Naive thymus-derived CD4-positive, alpha-beta T cell (primary cell): ENCODE measurements at places on chromosomes 5 and 9. TPM values are rescaled to one million over a fixed set of nuclear protein-coding genes. Genes with fewer than 3 reads are reported as not detected.

The LTC4S gene
- total RNA-seq: 8.1 TPM

DNA sequence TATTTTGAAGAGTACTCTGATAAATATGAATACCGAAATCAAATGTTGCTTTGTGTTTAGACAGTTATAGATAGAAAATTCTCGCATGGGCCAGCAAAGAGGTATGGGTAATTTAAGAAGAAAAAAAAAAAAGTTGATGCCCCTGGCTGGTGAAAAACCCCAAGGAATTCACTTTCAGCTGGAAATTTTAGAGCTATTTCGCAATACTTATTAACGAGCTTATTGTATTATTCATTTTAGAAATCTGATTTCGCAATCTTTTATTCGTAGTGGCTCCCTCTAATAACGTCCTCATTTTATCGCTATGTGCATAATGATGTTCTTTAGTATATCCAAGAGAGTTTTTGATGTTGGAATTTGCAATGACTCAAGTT lies 18.5 kb upstream of the FER start:
- H3K4me1 ChIP-seq: peaks cover 8% of the 10 kb centered on the region
- H3K36me3 ChIP-seq: no peaks in the 10 kb centered on the region
- no peaks in the 10 kb centered on the region for H3K27me3 ChIP-seq

DNA sequence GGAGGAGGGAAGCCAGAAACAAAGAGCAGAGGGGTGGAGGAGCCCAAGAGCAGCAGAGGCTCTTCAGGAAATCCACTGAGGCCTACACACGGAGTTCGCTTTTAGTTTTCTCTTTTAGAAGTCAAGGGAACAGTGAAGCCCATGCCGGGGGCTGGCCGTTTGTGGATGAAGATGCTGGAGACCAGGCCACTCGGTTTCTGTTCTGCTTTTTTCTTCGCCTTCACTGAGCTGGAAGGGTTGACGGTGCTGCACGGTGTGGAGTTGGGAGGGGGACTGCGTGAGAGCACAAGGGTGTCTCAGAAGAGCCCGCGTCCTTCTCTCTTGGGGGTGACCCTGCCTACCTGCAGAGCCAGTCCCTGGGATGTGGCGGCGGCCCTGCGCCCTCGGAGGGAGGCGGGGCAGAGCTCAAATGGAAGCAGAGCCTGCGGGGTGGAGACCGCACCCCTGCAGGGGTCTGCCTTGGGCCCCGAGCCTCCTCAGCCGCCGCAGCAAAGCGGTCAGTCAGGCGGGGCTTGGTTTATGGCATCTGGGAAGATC lies 68.5 kb upstream of the CACNA1B start:
- H3K27ac ChIP-seq: no peak overlapping the region
- H3K36me3 ChIP-seq: no peaks in the 10 kb centered on the region
- no peaks in the 10 kb centered on the region for H3K4me1 ChIP-seq
- DNase-seq: no peak
- H3K27me3 ChIP-seq: no peaks in the 10 kb centered on the region

GRCh38 chr5:31113101-31113500 lies 80.4 kb upstream of the CDH6 start:
- no peaks in the 10 kb centered on the region for H3K36me3 ChIP-seq
- no peak overlapping the region for H3K4me3 ChIP-seq
- H3K27ac ChIP-seq: no peak overlapping the region
- H3K4me1 ChIP-seq: no peaks in the 10 kb centered on the region

DNA sequence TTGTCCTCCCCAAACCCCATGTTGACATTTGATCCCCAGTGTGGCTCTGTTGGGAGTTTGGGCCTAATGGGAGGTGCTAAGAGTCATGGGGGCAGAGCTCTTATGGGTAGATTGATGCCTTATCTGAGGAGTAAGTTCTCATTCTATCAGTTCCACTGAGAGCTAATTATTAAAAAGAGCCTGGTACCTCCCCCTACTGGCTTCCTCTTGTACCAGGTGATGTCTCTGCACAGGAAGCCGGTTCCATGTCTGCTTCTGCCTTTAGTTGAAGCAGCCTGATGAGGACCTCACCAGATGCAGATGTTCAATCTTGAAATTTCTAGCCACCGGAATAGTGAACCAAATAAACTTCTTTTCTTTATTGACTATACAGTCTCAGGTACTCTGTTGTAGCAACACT lies 10.8 kb downstream of the GABRB2 start:
- DNase-seq: no peak
- H3K36me3 ChIP-seq: no peaks in the 10 kb centered on the region
- no peak overlapping the region for H3K27ac ChIP-seq
- H3K27me3 ChIP-seq: no peaks in the 10 kb centered on the region
- H3K4me3 ChIP-seq: no peak overlapping the region
- no peaks in the 10 kb centered on the region for H3K4me1 ChIP-seq

The GPRIN1 gene
- 0.11 TPM for total RNA-seq

The SUSD3 gene
- 78.8 TPM for total RNA-seq

GRCh38 chr9:129435291-129435690 lies 185.6 kb downstream of the C9orf50 start:
- H3K27me3 ChIP-seq: peaks cover 5% of the 10 kb centered on the region
- H3K36me3 ChIP-seq: no peaks in the 10 kb centered on the region
- H3K4me3 ChIP-seq: no peak overlapping the region
- no peak for DNase-seq
- no peak overlapping the region for H3K27ac ChIP-seq

GRCh38 chr5:171842777-171843328 lies 57.2 kb downstream of the SMIM23 start:
- H3K27ac ChIP-seq: no peak overlapping the region
- H3K4me3 ChIP-seq: no peak overlapping the region
- H3K27me3 ChIP-seq: no peaks in the 10 kb centered on the region
- H3K36me3 ChIP-seq: no peaks in the 10 kb centered on the region

- no peaks in the 10 kb centered on the region for H3K36me3 ChIP-seq
- H3K27me3 ChIP-seq: no peaks in the 10 kb centered on the region
- H3K4me1 ChIP-seq: no peaks in the 10 kb centered on the region
- H3K27ac ChIP-seq: no peak overlapping the region
- no peak overlapping the region for H3K4me3 ChIP-seq
Measured at GRCh38 chr9:36665387-36665786, 92.7 kb downstream of the MELK start.

GRCh38 chr9:90916147-90916734 lies 114.6 kb downstream of the SYK start:
- H3K36me3 ChIP-seq: no peaks in the 10 kb centered on the region
- H3K4me1 ChIP-seq: no peaks in the 10 kb centered on the region
- H3K27me3 ChIP-seq: no peaks in the 10 kb centered on the region
- no peak overlapping the region for H3K27ac ChIP-seq
- H3K4me3 ChIP-seq: no peak overlapping the region

- H3K36me3 ChIP-seq: no peaks in the 10 kb centered on the region
- H3K4me3 ChIP-seq: no peak overlapping the region
- DNase-seq: no peak
- H3K27ac ChIP-seq: no peak overlapping the region
- H3K4me1 ChIP-seq: no peaks in the 10 kb centered on the region
- no peaks in the 10 kb centered on the region for H3K27me3 ChIP-seq
Measured at GRCh38 chr5:68033961-68034571, 181.5 kb upstream of the PIK3R1 start.

The ZNF883 gene
- 0.64 TPM for total RNA-seq

- H3K27ac ChIP-seq: no peak overlapping the region
- no peaks in the 10 kb centered on the region for H3K4me1 ChIP-seq
- H3K36me3 ChIP-seq: no peaks in the 10 kb centered on the region
- H3K4me3 ChIP-seq: no peak overlapping the region
- H3K27me3 ChIP-seq: no peaks in the 10 kb centered on the region
- no peak for DNase-seq
Measured at GRCh38 chr9:115341426-115341825, 223.5 kb upstream of the TNC start.

- peak; percentile 78 for DNase-seq
- H3K4me3 ChIP-seq: no peak overlapping the region
- no peak overlapping the region for H3K27ac ChIP-seq
- H3K4me1 ChIP-seq: peaks cover 12% of the 10 kb centered on the region
- no peaks in the 10 kb centered on the region for H3K27me3 ChIP-seq
- no peaks in the 10 kb centered on the region for H3K36me3 ChIP-seq
Measured at GRCh38 chr5:177113566-177114424, 19.8 kb upstream of the NSD1 start.

- H3K27me3 ChIP-seq: no peaks in the 10 kb centered on the region
- H3K36me3 ChIP-seq: no peaks in the 10 kb centered on the region
- H3K27ac ChIP-seq: no peak overlapping the region
- no peak for DNase-seq
Measured at GRCh38 chr9:133906932-133907910, 84.9 kb downstream of the VAV2 start.

DNA sequence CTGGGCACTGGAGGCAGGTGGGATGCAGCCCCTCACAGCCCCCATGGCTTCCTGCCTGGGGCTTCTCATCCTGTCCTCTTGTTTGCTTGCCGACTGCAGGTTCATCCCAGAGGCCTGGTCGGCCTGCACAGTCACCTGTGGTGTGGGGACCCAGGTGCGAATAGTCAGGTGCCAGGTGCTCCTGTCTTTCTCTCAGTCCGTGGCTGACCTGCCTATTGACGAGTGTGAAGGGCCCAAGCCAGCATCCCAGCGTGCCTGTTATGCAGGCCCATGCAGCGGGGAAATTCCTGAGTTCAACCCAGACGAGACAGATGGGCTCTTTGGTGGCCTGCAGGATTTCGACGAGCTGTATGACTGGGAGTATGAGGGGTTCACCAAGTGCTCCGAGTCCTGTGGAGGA lies 232.7 kb downstream of the ADAMTSL1 start:
- no peaks in the 10 kb centered on the region for H3K4me1 ChIP-seq
- H3K36me3 ChIP-seq: no peaks in the 10 kb centered on the region

DNA sequence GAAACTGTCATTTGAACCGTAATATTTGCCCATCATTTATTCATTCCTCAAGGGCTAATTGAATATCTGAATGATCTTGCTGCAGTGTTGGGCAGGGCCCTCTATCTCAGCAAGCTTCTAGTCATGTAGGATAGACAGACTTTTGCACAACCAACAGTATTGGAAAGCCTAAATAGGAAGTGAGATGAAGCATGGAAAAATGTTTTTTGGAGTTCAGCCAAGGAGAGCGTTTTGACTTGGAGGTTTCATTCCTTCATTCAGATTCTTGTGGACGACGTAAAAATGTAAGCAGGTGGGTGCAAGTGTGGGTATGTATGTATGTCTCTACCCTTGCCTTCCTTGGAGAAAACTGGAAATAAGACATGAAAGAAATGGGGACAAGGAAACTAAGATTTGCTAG lies 15.5 kb downstream of the DAPK1 start:
- no peaks in the 10 kb centered on the region for H3K36me3 ChIP-seq
- H3K4me3 ChIP-seq: no peak overlapping the region
- no peak overlapping the region for H3K27ac ChIP-seq

DNA sequence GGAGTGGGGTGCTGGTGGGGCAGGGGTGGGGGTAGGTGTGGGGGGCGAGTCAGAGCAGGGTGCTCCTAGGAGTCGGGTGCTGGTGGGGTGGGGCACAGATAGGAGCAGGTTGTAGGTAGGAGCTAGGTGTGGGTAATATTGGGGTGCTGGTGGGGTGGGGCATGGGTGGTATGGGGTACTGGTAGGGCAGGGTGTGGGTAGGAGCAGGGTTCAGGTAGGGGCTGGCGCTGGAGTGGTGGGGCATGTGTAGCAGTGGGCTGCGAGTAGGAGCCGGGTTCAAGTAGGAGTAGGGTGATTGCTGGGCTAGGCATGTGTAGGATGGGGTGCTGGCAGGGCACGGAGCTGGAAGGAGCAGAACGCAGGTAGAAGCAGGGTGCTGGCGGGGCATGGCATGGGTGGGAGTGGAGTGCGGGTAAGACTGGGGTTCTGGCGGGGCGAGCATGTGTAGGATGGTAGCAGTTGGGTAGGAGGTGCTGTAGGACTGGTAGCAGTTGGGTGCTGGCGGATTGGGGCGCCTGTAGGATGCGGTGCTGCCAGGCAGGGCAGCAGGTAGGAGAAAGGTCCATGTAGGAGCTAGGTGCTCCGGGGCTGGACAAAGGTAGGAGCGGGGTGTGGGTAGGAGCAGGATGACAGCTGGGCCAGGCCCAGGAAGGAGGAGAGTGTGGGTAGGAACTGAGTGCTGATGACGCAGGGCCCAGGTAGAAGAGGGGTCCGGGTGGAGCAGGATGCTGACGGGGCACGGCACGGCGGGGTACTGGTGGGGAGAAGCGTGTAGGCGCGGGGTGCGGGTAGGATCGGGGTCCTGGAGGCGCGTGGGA lies 105.5 kb upstream of the SIMC1 start:
- no peaks in the 10 kb centered on the region for H3K27me3 ChIP-seq
- no peaks in the 10 kb centered on the region for H3K4me1 ChIP-seq
- H3K27ac ChIP-seq: no peak overlapping the region
- peak overlapping the region; percentile 35 for H3K4me3 ChIP-seq

- peaks cover 8% of the 10 kb centered on the region for H3K4me1 ChIP-seq
- H3K4me3 ChIP-seq: no peak overlapping the region
- H3K27me3 ChIP-seq: no peaks in the 10 kb centered on the region
Measured at GRCh38 chr5:157820593-157821252, 38.2 kb downstream of the CLINT1 start.

DNA sequence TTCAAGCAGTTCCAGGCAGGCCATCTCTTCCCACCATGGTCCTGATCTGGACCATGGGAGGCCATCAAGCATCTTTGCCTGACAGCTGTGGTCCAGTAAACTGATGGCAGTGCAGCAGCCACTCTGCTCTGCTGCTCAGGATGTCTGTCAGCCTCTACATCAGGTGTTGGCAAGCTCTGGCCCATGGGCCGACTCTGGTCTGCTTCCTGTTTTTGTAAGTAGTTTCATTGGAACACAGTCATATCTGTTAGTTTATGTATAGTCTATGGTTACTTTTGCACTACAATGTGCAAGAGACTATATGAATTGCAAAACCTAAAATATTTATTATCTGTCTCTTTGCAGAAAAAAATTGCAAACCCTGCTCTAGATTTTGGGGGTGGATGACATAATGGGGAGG lies 225.0 kb downstream of the KCTD16 start:
- no peak for DNase-seq
- H3K36me3 ChIP-seq: no peaks in the 10 kb centered on the region
- H3K4me1 ChIP-seq: no peaks in the 10 kb centered on the region

DNA sequence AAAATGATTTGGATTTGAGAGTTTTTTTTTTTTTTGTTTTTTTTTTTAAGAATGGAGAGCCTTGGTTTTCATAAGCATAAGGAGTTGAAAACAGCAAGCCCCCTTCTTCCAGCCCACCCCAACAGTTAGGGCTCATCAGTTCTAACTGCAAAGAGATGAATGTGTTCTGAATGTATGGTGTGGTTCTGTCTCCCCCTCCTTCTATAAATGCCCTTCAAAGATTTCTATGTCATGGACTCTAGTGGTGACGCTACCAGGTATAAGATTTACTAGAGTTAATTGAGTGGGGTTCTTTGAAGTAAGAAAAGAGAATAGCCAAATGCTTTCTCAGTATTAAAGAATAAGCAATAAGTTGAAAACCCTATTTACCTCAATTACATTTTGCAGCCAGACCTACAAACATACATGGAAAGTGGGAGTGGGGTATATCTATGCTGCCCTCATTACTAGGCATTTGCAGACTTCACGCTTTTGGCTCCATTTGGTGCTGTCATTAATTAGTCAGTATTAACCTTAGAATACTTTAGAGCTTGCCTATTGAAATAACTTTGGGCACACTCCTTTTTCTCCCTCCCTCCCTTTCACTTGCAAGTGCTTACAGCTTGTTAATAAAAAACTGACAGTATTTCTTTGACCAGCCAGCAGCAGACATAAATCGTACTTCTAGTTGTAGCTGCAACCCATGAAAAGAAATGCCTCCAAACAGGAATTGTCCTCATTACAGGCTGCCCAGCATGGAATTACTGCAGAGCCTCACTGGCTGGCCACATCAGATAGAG lies 667.2 kb upstream of the ZNF608 start:
- DNase-seq: no peak
- no peaks in the 10 kb centered on the region for H3K4me1 ChIP-seq
